ENCODE measurements at places on chromosomes 1 and 21.

GRCh38 chr1:14137411-14138134, 437.6 kb downstream of the PRDM2 start:
- no peak for DNase-seq

GRCh38 chr1:55063577-55063942, 24.2 kb downstream of the PCSK9 start:
- no peak for DNase-seq

DNA sequence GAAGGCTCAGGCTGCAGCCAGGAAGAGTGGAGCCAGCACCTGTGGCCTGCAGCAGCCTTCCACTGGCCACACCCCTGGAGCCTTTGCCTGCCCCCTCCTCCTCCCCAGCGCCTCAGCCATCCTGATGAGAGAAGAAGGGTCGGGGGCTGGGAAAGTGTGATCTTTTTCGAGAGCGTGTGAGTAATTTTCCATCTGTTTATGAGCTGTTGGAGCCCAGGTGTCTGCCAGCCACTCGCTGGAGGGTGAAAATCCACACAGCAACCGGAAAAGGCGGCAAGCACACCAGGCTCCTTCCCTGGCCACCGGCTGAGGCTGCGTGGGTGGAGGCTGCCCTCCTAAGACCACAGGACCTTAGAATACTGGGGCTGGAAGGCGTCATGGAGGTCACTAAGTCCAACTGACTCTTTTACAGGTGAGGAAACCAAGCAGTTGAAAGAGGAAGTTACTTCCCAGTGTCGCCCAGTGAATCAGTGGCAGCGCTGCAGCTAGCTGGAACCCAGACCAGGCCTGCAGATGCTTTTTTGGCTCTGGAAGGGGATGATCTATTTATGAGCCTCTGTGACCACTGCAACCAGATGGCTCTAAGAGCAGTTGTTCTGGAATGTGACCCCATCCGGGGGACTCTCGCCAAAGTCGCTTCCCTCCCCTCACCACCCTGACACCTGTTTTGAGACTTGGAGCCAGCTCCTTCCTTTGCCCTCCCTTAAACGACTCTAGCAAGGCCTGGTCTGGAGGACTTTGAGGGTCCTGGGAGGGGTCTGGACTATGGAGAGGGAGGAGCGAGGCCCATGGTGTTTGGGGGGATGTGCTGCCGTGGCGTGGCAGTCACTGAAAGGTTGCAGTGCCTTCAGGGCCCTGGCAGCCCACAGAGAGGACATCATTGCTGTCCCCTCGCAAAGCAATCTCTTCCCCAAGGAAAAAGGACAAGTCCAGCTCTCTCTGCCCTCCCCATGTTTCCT, 54.5 kb downstream of the LGR6 start:
- DNase-seq, result no peak

DNA sequence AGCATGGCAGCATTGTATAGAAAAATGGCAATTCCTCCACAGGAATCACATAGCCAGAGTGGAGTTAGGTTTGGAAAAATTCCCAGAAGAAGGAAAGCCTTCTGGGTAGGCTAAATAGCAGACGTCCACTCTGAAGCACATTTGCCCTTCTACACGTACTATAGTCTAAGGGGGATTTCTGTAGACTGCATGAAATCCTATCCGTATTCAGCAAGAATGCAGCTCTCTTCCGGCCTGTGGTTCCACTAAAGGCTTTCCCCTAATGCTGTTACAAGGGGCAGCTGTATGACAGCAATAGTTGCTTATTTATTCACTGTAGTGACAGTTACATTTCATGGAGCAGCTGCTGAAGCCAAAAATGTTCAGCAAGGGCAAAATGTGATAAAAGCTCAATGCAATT, 263.6 kb downstream of the RWDD3 start:
- no peak for DNase-seq

DNA sequence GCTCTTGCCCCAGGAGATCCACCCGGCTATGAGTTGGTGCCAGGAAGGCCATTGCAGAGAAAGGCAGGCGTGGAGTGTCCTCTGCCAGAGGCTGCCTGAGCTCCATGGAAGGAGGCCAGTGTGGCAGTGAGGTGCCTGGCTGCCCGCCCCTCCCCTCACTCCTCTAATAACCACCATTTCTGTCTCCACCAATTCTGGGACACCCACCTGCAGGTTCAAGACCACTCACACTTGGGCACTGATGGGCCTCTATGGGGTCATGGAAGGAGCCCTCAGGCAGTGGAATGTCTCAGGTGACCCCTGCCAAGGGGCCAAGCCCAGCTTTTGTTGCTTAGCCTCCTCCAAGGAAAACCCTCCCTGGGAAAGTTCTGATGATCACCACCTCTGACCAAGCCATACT, 731.6 kb downstream of the MATN1 start:
- no peak for DNase-seq

DNA sequence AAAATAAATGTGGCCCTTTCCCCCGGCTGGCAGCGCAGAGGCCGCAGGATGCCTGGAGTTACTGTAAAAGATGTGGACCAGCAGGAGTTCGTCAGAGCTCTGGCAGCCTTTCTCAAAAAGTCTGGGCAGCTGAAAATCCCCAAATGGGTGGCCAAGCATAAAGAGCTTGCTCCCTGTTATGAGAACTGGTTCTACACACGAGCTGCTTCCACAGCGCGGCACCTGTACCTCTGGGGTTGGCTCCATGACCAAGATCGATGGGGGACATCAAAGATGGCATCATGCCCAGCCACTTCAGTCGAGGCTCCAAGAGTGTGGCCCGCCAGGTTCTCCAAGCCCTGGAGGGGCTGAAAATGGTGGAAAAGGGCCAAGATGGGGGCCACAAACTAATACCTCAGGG, 95.9 kb downstream of the LRIG2 start:
- no peak for DNase-seq

DNA sequence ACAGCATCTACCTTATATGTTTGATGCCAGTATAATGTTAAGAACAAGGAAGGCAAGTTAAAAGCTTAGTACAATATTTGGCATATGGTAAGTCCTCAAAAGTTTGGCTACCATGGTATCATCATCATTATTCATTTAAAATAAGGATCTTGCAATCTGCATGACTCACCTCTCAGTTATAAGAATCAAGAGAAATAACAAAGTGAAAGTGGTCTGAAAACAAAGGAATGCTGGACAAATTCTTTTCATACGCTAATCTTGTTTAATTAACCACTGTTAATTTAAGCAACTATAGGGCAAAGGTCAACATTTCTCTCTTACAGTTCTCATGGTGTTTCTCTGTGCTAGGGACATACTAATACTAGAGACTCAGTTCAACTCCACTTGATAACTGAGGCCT, 13.0 kb upstream of the CLDN19 start:
- no peak for DNase-seq

DNA sequence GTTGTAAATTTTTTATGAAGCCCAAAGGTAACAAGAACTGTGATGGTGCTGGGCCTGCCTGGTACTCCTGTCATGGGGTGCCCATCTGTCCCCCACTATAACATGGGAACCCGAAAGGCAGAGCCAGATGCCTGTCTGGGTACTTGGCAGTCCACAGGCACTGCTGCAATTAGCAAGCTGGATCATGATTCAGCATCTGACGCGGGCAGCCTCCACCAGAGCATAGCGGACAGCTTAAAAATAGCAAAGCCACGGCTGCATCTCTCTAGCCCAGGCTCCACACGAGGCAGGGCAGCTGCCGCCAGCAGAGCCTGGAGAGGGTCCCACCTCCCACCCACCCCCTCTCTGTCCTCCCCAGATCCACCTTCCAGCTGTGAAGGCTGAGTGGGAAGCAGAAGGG, 22.9 kb downstream of the SUSD4 start:
- no peak for DNase-seq

DNA sequence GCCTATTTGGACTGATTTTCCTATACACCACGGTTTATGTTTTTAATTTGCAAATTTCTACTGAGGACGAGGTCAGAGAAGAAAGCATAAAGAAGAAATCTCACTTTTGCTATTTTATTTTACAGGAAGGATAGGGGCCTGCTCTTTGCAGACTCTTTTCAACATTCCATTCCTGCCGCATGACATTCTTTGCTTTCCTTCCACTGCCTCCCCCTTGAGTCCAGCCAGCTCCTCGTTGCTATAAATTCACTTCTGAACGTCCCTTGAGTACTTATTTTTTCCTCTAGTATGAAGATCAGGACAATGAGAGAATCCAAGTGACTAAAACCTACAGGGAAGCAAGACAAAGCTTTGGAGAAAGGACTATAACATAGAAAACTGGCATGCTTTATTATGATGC, 53.4 kb upstream of the PTGFR start:
- no peak for DNase-seq

GRCh38 chr1:3889936-3890335, 10.1 kb downstream of the C1orf174 start:
- DNase-seq, result no peak

GRCh38 chr1:156660752-156661112, 16.5 kb downstream of the NES start:
- no peak for DNase-seq

- no peak for DNase-seq
Measured at GRCh38 chr1:204225841-204226735, 12.3 kb upstream of the GOLT1A start.

- no peak for DNase-seq
Measured at GRCh38 chr1:30930631-30931173, 22.1 kb upstream of the SDC3 start.

GRCh38 chr21:41045534-41046268, 122.3 kb upstream of the BACE2 start:
- no peak for DNase-seq

DNA sequence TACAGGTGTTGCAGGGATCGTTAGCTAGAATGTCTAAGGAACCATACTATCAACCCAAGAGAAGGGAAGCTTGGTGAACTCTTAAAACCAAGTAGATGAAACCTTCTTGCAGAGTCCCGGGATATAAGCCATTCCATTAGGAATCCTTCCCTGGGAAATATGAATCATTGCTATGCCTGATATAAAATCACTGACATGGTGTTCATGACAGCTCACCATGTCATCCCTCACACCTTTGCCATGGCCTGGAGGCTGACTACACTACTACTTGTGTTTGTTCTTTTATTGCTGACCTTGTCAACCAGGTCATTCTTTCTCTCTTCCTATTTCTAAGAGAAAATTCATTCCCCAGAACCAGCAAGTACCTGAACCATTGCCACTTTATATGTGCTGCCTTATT, 12.1 kb downstream of the ST6GALNAC3 start:
- DNase-seq, result no peak

DNA sequence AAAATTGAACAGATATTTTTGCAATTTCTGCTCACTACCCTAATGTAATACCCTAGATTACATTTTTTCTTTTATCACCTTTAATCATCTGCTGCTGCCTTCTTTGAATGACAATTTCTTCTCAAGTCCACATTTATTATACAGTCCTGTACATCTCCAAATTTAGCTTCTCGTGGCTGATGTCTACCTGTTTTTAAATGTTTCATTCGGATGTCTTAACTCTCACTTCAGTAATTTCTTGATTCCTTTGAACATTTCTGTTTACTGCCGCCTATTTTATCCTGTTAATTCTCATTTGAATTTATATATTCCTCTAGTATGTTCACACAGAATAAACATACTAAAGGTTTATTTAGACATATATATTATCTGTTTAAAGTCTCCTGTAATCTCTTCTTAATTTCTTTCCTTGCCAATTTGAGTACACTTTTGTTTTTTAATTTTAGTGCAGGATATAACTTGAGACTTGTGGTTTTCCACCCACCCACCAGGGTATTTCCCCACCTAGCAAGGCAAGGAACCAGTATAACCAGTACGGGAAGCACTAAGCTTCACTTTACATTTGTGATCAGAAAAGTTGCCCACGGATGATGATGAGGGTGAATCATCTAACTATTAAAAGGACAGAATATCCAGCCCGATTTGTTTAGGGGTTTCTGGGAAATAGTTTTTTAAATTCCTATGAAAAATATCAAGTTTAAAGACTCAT, 12.7 kb downstream of the INSL5 start:
- peak; percentile 40 for DNase-seq

GRCh38 chr1:50417946-50418599, 5.2 kb downstream of the DMRTA2 start:
- DNase-seq, result no peak

GRCh38 chr21:45947716-45948255, 33.8 kb upstream of the COL6A1 start:
- no peak for DNase-seq

GRCh38 chr21:14591377-14591776, 45.3 kb upstream of the SAMSN1 start:
- no peak for DNase-seq

GRCh38 chr1:220966881-220967611, 87.8 kb downstream of the HLX start:
- DNase-seq, result no peak

- no peak for DNase-seq
Measured at GRCh38 chr1:145771056-145771455, 51.8 kb downstream of the CD160 start.

GRCh38 chr1:12503709-12504108, 114.3 kb downstream of the DHRS3 start:
- no peak for DNase-seq

DNA sequence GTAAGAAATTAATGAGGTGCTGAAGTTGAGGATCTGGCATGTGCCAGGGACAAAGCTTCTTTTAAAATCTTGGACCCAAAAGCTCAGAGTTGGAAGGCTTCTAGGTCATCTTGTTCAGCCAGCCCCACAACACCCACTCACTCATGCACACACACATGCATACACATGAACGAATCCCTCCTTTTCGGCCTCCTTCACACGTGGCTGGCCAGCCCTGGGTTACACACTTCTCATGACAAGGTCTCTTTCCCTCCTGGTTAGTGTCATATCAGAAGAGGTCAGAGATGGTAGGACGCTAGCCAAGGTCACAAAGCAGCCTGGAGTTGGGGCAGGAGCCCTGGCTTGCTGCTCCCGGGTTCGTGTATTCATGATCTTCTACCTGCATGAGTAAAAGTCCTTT, 6.9 kb downstream of the DMBX1 start:
- DNase-seq, result no peak

DNA sequence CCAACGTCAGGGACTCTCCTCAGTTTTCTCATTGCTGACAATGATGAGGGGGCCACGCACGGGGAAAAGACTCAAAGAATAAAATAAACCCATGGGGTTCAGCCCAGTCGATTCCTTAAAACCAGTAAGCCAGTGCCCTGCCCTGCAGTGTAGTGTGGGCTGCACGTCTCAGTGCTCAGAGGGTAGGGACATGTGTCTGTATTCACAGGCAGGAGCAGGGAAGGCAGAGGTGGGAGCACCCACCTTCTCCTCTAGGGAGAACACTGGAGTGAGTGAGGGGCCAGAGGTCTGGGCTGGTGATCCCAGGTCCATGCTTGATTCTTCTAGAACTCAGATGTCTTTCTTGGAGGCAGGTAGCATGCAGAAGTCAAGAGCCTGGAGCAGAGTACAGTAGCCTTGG, 303.6 kb downstream of the MATN1 start:
- DNase-seq, result no peak

DNA sequence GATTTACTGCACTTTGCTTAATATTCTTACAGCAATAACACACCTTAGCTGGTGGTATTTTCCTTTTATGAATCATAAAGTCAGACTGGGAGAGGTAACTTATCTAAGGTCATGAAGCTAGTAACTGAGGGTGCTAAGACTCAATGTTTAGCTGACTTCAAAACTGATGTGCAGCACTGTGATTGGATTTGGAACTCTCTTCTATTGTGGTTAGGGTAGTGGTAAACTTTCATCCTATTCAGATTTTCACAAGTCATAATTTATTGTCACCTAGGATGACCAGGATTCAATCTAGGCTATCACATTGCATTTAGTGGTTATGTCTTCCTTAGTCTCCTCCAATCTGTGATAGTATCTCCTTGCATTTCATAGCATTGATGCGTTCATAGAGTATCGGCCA, 18.9 kb downstream of the EPB41 start:
- no peak for DNase-seq
